GM23248 (cell line): ENCODE measurements at places on chromosomes 2 and 18. TPM values are rescaled to one million over a fixed set of nuclear protein-coding genes. Genes with fewer than 3 reads are reported as not detected.

SCG2 gene
- 0.37 and 0.60 TPM in 2 replicates for polyA plus RNA-seq

DNA sequence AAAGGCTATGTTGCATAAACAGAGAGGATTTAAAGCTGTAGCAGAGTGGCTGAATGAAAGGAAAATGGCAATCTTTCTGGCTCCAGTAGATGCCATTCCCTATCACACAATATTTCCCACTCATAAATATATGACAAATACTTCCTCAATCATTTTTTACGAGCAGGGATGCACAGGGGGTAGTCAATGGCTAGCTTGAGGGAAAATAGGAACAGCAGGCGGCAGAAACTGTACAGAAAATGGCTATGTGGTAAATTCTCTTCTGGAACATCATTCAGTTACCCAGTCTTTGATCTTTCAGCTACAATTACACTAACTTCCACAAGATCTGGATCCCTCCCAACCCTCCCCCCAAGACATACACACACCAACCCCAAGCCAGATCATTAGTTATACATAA, 127.2 kb downstream of the OLA1 start:
- DNase-seq: no peak

- no peak for DNase-seq
Observed at GRCh38 chr18:13628211-13628610, 98.1 kb downstream of the FAM210A start.

GRCh38 chr18:31546476-31546875, 45.2 kb upstream of the TTR start:
- no peak for DNase-seq
